ENCODE measurements at places on chromosomes 7 and 10.

DNA sequence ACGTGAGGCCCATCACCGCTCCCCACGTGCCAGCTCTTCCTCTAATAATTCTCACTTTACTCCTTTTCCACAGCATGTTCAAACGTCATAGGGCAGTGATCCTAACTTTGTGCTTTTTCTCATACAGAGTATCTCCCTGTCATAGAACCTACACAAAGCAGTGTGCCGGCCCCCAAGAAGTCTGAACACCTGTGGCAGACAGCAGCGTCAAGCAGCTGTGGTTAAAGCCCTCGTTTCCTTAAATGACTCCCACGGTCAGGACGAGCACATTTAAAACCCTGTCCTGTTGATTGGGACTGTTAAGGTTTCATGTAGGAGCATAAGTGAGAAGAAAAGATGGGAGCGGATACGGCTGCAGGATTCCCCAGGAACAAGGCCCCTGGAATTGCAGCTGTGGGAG, 267.2 kb downstream of the DIP2C start:
- no peak for DNase-seq

GRCh38 chr10:33395201-33395600, 60.7 kb upstream of the NRP1 start:
- no peak for DNase-seq

- no peak for DNase-seq
These were observed 149.2 kb upstream of the COL1A2 start for GRCh38 chr7:94245500-94245899.

- DNase-seq = no peak
These were observed 28.5 kb downstream of the CAV1 start for GRCh38 chr7:116553168-116553964.

DNA sequence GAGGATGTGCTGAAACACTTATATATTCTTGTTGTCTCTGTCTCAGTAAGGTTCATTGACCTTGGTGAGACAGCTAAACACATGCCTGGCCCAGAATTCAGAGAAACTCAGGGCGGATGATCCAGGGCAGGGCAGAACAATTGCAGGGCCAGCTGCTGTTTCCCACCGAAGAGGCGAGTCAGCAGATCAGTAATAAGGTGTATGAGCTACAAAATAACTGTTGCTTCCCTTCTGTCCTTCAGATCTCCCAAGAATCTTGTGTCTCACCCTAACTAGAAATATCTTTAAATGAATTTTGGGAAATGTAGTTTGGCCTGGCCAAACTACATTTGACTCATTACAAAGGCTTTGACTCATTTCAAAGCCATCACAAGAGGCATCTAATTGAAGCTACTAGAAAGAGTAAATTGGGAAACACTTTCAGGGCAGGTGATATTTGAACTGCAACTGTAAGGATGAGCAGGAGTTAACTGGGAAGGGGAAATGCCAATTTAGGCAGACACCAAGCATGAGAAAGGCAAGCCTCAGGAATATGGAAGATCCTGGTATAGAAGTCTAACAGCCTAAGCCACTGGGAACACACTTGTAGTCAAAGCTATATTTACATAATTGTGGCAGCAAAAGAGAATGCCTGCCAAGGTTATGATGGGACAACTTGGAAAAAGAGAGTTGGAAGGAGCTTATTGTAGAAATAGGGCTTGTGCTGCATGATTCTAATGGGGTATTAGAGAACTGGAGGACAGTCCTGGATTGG, 24.5 kb upstream of the CELF2 start:
- DNase-seq = no peak

DNA sequence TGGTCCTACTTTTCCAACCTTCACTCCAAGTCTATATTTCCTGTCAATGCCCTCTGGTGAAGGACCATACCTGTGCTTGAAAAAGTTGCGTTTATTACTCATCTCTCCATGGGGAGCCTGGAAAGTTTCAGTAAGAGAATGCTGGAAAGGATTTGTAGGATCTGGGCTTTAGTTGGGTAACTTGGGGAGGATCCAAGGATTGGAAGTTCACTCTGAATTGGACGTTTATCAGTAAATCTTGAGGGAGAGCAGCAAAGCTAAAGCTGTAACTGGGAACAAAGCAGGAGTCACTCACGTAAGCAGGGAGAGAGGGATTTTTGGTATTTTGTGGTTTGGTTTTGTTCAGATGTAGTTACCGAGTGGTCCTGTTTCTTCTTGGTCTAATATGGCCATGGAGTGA, 51.4 kb upstream of the NPVF start:
- no peak for DNase-seq

- no peak for DNase-seq
These were observed 31.6 kb upstream of the USP6NL start for GRCh38 chr10:11643039-11643438.

DNA sequence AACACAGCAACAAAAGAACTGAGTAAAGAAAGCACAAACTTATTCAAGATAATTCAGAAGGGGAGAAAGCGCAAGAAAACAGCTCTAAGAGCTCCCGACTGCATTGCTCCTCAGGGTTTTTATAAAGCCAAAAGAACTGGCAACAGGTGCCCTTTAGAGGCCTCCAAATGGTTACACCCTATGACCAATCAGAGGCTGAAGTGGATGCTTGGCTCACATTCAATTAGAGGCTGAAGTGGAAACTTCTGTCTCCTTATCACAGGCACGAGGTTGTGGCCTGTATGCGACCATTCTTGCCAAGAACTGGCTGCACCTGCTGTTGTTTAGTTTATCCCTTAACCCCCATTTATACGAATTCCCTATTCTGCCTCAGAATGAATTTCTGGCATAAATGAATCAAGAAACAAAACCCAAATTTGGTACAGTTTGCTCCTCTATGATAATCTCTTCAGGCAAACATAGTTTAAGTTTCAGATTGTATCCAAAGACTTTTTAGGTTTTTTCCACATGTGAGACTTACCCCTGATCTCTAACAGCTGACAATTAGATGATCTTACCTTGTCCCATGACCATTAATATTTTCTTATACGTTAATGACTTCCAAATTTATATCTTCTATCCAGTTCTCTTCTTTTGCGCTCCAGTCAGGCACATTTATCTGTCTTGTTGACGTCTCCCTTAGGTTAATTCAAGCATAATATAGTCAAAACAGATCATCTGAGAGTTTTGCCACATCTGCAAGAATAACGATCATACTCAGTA, 504.8 kb downstream of the NXPH1 start:
- DNase-seq = no peak

- no peak for DNase-seq
These were observed 151.8 kb downstream of the SFMBT2 start for GRCh38 chr10:7258948-7259523.

DNA sequence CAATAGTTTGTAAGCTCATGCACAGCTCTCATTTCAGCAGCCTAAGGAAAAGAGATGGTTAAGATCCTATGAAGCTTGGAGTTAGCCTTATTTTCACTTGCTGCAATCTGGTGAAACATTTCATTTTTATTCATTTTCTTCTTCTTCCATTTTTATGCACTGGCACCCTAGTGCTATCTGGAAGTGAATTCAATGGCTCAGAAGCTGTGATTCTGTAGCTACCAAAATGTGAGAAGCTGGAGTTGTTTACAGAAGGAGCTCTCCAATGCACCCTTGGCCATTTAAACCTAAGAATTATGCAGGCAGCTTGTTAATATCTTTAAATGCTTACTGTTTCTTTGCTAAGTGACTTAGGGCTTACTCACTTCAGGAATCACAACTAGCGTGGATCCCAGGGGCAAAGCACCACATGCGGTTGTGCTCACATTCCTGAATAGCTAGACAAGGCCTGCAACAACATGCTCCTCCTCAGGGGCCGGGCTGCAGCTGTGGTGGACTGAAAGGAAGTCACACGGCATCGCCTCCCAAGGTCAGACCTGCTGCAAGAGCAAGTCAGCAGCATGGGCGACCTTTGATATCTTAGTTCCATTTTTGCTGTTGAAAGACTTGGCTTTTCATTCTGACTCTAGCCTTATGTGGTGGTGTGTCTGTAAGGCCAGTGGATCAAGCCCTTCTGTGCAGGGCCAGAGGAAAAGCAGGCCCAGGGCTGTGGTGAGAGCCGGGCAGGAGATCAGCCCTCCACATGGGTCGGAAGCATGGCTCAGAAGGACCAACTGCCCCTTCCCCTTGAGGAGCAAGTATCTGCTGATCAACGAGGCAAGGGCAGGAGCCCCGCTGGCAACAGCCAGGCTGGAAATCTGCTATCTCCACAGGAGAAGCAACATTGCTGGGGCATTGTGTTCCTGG, 91.9 kb upstream of the MBL2 start:
- DNase-seq = no peak

DNA sequence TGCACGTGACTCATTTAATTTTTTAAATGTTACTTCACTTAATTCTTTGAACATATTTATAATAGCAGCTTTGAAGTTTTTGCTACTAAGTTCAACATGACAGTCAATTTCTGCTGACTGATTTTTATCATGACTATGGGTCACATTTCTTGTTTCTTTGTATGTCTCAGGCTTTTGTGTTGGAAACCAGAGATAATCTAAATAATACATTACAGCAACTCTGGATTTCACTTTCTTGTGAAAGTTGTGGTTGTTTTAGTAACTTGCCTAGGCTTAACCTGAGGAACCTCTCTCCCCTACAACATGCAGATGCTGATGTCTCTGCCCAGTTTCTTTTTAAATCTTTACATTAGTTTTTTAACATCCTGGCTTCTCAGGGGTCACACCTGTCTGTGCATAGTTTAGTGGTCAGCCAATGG, 180.8 kb downstream of the CCDC71L start:
- DNase-seq = no peak

DNA sequence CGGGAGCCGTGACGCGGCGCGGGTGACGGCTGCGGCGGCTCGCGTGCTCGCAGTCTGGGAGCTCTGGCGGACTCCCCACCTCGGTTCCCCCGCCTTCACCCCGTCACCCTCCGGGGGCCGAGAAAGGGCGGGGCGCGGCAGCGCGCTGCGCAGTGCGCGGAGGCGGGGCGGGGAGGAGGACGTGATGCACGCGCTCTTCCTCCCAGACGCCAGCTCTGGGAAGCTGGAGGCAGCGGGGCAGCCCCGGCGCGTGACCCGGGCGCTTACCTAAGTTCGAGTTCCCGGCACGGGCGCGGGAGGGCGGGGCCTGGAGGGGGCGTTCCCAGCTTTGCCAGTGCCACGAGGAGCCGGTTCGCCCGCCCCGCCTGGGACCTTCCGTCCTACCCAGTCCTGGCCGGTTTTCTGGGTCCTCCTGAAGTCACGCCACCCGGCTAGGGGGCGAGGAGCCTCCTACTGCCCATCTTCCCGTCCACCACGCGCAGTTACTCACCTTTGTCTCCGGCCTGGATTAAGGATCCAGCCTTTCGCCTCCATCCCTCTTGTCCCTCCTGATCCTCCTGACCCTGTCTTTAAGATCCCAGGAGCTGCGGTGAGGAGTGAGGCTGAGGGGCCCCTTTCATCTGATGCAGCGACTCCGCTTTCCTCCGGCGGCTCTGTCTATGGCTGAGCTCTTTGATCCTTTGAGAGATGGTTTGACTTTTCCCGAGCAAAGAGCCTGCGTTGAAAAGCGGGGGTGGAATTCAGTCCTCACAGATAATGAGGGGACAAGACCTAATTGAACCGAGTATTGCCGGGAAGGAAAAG, 470 bp upstream of the NAMPT start:
- DNase-seq = peak; percentile 99

DNA sequence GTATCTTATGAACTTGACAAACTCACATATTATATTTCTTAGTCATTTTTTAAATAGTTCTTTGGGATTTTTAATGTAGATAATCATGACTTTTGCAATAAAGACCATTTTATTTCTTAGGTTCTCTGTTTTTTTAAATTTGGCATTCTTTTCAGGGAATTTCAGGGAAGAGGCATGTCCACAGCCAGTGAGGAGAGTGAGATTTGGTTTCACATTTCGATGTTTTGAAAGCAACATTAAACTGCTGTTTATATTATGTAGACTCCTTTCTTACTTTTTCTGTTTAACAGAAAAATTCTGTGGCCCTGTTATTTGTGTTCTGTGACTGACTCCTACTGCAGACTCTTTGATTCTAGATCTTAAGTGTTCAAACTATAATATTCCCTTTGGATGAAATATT, 153.7 kb downstream of the FAM107B start:
- DNase-seq = peak; percentile 75

- no peak for DNase-seq
These were observed 32.5 kb downstream of the PDE1C start for GRCh38 chr7:32037650-32038198.

GRCh38 chr7:116139807-116140206, 70.5 kb upstream of the TES start:
- peak; percentile 60 for DNase-seq

DNA sequence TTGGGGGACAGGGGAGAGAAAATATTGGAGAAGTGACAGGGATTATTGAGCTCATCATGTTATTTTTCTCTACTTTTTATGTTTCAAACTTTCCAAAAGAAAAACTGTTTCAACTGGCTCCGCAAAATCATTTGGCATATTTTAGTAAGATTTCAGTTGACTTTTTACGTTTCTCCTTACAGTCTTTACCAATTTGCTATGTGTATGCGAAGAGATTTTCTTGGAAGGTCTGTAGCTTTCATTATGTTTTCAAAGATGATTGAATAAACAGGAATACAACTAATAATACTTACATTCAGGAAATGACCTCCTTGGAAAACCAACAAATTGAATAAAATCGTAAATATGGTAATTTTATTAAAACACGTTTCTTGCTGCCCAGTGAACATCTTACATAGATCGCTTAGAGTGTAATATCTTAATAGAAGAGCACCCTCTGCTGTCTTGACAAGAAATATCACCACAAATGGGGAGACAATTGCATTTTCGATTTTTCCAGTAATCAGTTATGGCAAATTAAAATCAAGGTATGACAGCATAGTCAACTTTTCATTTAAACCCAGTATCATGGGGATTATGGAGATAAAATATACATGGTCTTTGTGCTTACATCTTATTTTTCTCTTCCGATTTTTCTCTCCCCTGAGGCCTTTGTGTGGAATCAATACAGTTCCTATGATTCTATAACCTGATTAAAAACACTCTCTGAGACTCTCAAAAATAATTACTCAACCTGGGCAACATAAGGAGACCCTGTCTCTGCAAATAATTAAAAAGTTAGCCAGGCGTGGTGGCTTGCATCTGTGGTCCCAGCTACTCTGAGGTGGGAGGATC, 43.1 kb downstream of the MBL2 start:
- peak; percentile 5 for DNase-seq

- no peak for DNase-seq
These were observed 412.6 kb downstream of the GFRA1 start for GRCh38 chr10:115860182-115861107.

Measured in fibroblast of gingiva (primary cell).